ENCODE measurements at places on chromosomes 12 and 14.
A peak's percentile ranks its signal among the peaks of the same experiment; 100 is the strongest.

- no peak for DNase-seq
Observed at GRCh38 chr12:42868291-42868690, 278.7 kb upstream of the PRICKLE1 start.

DNA sequence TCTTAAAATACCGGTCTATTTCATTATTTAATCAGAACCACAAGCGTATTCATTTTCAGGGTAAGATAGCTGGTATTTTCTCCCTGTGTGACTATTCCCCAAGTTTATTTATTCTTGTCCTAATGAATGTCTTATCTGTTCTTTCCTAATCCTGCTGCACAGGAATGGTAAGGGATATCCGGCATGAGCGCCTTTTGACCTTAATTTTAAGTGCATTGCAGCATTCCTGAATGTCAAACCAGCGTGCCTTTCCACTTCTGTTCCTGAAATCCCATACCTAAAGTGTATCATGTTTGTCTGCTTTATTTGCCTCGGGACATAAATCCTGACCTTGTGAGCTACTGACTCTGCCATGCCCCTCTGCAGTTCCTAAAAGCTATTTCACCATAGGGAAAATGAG lies 1713.2 kb upstream of the FLRT2 start:
- no peak for DNase-seq

- DNase-seq, result no peak
Observed at GRCh38 chr14:105151838-105152793, 16.5 kb downstream of the JAG2 start.

DNA sequence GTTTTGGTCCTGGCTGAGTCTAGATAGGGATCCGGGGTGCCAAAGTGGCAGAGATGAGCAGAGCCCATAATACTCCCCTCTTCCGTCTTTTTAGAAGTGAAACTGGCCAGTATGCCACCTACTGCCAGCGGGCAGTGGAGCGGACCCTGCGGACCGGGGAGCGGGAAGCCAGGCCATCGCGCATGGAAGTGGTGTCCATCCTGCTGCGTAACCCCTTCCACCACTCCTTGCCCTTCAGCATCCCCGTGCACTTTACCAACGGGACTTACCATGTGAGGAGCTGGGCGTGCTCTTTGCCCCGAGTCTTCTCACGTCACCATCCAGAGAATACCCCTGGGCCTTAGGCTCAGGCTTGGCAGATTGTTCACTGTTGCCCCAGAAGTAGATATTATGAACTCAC lies 21.0 kb downstream of the PIGH start:
- no peak for DNase-seq

- DNase-seq, result no peak
Observed at GRCh38 chr14:91983588-91983987, 36.1 kb upstream of the FBLN5 start.

DNA sequence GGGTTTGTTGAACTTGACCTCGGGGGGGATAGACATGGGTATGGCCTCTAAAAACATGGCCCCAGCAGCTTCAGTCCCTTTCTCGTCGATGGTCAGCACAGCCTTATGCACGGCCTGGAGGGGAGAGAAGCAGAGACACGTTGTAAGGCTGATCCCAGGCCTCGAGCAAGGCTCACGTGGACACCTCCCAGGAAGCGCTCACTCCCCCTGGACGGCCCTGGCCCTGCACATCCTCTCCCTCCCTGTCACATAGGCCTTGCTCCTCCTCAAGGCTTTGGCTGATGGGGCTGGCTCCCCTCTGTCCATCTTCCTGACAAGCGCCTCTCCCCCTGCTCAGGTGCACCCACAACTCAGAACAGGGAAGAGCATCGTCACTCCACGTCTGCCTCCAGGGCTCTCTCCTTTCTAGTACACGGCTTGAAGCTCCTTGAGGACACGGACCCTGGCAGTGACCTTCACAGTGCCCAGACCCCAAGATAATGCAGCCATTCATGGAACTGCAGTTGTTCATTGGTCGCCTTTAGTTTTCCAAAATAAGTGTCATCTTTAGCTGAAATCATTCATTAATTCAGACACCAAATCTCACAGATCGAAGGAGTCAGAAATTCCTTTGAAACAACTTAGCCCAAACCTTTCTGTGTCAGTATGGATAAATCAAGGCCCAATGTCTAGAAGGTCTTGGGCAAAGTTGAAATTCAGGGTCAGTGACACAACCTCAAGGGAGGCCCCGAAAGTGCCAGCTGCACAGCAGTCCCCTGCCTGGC lies 9.7 kb downstream of the SERPINA1 start:
- no peak for DNase-seq

DNA sequence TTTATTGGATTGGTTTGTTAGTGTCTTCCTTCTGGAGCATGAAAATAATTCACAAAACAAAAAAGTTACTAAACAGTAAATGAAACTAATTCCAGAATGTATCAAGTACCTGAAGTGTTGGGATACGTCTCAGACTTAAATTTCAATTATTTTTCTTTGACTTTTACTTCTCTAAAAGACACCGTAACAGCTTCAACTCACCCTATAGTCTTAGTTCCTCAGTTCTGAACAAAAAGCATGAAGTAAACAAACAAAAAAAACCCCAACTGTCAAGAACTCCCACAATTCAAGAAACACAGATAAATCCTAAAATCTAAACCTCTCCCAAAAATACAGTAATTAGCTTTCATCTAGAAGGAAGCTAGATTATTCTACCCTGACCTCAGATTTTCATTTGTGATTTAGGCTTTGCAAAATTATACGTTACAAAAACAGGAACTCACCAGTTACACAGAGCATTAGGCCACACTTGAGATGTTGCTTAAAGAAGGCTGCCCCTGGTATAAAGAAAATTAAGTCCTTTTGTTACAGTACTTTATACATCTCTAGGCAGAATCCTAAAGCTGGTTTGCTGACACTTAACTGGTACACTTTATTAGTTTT lies 10.2 kb downstream of the HEATR5A start:
- DNase-seq, result no peak

DNA sequence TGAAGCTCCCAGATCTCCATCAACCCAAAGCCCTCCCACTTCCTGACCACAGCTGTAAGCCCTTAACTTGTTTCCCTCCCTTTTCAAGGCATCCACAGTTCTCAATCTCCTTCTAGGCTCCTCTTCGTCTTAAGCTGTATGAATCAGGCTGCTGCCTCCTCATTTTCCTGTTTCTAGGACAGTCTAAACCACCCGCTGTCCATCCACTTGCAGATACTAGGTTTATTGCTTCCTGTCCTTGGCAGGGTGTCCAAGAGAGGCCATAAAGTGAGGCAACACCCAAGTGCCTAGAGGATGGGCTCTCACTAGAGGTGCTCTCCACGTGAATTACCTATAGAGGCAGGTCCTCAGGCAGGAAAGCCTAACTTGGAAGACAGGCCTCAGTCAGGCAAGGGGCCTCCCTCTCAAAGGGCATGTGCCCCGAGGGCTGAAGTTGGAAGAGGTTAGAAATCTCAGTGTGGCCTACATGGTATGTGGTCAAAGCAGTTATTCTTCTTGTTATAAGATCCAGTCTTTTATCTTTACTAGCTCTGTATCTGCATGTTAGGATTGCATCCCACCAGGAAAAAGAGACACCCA lies 8.8 kb upstream of the TMEM106C start:
- no peak for DNase-seq

GRCh38 chr14:105855246-105855892 lies 329.0 kb downstream of the TMEM121 start:
- no peak for DNase-seq

GRCh38 chr12:104374071-104374470 lies 70.5 kb downstream of the EID3 start:
- DNase-seq, result no peak

- no peak for DNase-seq
Observed at GRCh38 chr14:104512061-104512460, 67.5 kb upstream of the C14orf180 start.

DNA sequence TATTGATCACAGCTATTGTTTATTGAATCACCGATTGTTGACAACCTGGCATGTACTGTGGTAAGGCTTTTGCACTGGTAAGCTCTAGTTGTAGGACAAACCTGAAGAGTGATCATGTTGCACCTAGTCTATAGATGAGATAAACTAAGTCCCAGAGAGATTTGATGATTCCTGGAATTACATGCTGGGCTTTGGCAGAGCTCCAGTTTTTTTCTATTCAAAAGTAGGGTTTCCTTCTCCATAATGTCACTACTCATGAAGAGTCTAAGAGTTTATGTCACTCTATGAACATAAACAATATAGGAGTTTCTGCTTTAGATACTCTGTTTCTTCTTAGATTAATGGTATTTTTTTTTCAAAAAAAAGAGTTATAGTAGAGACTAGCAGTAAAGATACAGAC lies 72.0 kb downstream of the BMP4 start:
- DNase-seq, result no peak

DNA sequence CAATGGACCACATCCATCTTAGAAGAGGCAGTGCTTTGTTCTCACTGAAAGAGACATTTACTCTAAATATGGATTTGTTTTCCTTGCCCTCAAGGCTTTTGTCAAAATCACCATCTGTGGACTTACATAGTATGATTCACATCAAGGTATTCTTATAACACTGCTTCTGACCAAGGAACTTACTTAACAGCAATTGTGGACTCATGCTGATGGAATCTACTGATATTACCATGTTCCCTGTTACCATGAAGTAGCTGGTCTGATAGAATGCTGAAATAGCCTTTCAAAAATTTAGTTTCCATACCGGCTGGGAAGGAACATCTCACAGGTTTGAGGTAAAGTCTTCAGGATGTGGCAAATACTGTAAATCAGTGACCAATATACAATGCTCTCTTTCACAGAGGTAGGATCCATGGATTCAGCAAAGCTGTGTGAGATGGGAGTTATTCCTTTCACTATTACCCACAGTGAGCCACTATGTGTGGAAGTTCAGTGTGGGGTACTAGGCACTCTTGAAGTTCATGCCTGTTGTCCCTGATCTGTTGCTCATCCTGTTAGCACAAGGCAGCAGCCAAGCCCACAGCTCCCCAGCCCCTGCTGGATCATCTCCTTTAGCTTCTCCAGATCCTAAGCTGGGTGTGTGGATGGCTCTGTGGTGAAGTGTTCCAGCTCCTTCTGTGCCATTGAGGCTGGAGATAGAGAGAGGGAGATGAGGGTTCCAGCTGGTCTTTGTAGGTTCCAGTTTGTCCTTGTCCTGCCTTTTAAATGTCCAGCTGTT lies 126.4 kb downstream of the ATP23 start:
- peak; percentile 38 for DNase-seq

- no peak for DNase-seq
Observed at GRCh38 chr12:15794836-15795235, 5.6 kb upstream of the EPS8 start.

DNA sequence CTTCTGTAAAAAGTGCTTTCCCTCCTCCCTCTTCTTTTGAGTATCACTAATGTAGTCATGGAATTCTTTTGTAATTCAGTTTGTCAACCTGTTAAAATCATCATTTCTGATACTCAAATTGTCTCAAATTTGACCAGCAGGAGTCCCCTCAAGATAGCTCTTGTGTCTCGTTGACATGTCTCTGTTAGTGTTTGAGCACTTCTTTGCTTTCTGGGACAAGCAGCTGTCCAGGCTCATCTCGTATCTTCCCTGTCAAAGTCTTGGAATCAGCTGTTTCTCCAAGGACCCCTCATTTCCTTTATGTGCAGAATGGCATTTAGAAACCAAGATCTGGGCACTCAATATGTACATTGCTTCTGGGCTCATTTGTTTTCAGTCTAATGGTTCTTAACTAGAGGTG lies 10.7 kb downstream of the CIPC start:
- DNase-seq, result no peak

DNA sequence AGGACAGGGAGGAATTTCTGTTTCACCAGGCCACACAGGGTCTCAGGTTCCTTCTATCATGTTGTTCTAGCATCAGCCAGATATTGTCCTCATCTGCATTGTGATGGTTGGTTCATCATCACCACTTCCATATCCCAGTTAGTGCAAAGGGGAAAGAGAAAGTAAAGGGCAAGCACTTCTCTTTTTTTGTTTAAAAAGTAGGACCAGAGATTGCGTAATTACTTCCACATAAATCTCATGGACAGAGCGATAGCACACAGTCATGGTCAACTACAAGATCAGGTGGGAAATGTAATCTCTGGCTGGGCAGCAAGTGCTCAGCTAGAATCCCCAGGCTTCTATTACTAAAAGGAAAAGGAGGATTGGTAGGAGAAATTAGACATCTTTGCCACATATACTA lies 155.1 kb downstream of the KIF21A start:
- DNase-seq, result no peak

- DNase-seq, result no peak
Observed at GRCh38 chr14:71590131-71590530, 342.1 kb upstream of the RGS6 start.

DNA sequence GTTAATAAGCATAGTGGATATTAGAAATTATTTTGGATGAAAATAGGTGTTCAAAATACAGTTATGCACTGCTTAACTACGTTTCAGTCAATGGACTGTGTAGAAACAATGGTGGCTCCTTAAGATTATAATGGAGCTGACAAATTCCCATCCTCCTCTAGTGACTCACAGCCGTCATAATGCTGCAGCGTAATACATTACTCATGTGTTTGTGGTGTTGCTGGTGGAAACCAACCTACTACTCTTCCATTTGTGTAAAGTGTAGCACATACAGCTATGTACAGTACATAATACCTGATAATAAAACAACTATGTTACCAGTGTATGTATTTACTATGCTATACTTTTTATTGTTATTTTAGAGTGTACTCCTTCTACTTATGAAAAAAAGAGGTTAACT lies 111.2 kb upstream of the TMCC3 start:
- peak; percentile 88 for DNase-seq

GRCh38 chr12:2284321-2284813 lies 231.6 kb downstream of the CACNA1C start:
- DNase-seq, result no peak

- peak; percentile 53 for DNase-seq
Observed at GRCh38 chr12:106415134-106415533, 57.6 kb downstream of the POLR3B start.

DNA sequence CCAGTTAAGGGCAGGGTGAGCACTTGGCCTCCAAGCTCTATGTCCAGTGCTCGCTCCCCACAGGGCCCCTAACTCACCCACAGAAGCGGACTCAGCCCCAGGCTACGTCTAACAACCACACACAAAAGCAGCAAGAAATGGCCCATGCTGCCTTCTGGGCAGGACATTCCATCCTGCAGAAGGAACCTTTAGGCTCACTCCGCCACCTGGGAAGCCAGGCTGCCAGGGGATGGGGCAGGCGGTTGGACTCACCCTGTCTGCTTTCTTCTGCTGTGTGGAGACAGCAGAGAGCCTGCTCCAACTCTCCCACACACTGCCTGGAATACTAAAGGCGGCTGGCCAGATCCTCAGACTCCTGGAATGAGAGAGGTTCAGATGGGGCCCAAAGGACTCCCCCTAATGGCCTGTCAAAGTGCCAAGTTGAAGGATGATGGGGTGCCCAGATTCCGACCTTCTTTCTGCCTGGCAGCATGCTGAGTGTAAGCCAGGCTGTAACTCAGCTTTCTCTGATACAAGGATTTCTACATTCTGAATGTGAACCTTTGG lies 27.7 kb upstream of the BLTP3B start:
- DNase-seq, result no peak

- no peak for DNase-seq
Observed at GRCh38 chr12:118357257-118358007, 15.3 kb downstream of the TAOK3 start.

DNA sequence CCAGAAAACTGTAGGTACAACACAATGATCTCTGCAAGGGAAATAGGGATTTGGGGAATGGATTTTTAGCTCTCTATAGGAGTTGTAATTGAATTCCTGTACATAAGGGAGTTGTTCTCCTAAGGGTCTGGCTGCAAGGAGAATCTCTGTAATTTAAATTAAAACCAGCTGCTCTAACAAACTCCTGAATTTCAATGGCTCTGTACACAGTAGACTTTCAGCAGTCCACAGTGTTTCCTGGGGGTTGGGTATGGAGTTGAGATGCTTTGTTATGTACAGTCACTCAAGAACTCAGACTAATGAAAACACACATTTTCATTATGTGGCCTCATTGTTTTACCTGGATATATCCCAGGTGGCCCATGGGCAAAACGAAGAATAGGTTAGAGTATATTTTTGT lies 93.2 kb downstream of the NAV3 start:
- DNase-seq, result no peak

Data from epithelial cell of proximal tubule (primary cell).